ENCODE measurements at places on chromosomes 11 and 22.
A peak's percentile ranks its signal among the peaks of the same experiment; 100 is the strongest.

DNA sequence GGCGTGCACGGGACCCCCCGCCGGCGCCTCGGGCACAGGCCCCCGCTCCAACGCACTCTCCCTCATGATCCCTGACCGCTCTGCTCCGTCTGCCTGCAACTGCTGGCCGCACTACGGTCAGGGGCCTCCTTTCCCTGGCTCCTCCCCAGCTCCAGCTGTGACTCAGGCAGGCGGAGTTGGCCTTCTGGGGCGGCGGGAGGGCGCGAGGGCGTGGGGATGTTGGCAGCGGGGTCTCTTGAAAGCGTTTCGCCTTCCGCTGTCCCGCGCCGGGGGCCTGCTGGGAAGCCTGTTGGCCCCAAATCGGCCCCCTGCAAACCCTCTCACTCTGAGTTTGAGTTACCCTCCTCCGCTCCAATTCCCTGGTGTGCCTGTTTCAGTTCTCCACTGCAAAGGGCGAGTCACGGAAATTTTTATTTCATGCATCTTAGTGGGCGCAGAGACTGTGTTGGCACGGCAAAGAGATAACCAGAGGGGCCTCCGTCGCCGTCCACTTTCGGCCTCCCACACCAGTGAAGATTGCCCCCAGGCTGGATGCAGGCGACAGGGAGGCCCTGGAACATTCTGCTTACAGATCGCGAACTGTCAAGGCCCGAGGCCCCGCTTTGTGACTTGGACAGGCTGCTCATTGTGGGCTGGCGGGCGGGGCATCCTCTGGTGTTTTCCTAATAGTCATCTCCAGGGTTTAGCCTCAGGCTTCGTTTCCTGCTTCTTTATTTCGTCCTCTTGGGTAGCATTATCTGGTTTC lies at the start of gene CAVIN3:
CAVIN3 (minus strand) TSS at position 91 of the 745 bp plus-strand sequence; CDS start at position 66, 25 bp downstream.
- DNase-seq: peak; percentile 55

DNA sequence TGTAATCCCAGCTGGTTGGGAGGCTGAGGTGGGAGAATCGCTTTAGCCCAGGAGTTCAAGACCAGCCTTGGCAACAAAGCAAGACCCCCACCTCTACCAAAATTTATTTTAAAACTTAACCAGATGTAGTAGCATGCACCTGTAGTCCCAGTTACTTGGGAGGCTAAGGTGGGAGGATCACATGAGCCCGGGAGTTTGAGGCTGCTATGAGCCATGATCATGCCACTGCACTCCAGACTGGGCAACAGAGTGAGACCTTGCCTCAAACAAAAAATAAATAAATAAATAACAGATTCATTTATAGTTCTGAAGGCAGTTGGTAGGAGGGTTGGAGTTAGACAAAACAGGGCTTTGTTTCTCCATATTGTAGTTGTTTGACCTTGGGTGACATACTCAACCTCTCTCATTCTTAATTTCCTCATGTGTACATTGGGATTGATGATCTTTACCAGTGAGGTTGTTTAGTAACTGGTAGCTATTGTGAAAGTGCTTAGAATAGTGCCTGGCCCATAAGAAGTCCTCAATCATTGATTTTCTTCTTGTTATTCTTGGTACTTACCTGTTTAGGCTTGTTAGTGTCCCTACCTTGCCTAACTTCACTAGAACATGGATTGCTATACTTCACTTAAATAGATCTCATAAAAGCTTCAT lies 79.1 kb downstream of the EMSY start:
- DNase-seq: no peak

DNA sequence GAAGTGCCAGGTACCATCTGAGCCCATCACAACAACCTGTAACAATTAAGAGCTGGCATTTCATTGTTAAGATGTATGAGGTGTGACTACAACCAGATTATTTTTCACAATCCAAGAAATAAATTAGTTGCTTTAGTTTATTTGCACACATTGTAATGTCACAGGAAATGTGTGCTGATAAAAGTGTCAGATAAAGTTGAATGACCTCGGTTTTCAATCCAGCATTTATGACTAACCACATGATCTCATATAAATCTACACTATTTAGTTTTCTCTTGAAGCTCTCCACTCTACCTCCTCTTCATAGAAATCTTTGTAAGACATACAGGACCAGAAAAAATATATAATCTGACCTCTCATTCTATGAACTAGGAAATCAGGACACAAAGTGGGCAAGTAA lies 166.2 kb downstream of the PGR start:
- no peak for DNase-seq

- DNase-seq: no peak
Observed at GRCh38 chr11:61860054-61860903, 31.1 kb downstream of the FADS3 start.

DNA sequence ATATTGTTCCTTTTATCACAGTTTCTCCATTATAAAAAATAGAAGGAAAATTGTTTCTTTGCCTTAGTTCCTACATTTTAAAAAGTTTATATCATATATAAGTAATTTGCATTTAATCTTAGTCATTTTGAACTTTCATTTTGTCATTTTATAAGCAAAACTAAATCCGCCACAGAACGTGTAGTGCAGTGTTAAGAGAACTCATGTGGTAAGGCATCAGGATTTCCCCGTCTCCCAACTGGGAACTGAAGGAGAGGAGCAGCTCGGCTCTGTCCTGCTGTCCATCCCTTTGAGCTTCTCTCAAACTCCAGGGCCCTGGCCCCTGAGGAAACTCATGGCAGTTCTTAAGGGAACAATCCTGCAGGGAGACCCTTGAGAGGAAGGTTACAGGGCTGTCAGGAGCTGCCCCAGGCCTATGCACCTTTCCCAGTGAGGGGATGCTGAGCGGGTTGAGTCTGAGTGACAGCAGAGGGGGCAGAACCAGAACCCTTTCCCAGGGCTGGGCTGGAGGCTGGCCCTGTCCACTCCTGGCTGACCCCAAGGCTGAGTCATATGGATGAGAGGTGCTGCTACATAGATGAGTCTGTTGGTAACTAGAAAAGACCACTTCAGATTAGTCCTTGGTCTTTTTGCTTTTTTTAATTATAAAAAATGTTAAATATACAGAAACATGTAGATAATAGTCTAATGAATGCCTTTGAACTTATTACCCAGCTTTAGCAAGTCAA lies 333.1 kb downstream of the TBC1D22A start:
- DNase-seq: no peak

DNA sequence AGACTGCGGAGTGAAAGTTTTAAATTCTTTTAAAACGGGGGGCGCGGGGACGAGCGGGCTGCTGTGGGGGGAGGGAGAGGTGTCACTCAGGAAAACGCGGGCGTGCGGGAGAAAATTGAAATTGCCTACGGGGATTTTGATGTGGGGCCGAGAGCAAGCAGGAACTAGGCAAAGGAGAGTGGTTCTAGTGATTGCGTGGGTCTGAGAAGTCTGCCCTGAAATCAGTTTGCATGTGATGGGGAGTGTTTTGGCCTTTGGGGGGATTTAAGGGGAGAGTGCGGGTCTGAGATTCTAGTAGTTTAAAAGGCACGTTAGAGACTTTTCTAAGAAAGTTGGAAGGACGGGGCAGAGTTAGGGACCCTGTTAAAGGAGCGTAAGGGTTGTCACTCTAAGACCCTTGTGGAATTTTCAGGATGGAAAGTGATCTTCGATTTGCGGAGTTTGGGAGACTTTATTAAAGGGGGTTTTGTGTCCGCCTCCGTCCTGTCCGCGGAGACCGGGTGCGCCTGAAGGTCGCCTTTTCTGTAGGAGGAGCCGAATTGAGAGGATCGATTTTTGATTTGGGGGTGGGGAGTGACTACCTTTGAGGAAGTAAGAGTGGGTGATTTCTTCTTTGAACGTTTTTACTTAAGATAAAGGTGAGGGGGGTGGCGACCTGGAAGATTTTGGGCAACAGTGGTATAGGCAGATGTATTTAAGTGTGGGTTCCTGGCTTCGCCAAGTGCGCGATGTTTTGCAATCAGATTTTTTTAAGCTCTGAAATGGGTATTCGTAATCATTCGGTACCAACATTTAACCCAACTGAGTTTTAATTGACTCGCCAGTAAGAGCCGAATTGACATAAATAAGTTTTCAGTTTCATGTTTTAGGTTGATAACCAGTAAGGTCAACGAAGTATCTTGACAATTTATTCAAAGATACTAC lies 1.1 kb downstream of the EED start:
- peak; percentile 14 for DNase-seq

- no peak for DNase-seq
Observed at GRCh38 chr11:38503876-38504275, 1905.8 kb upstream of the RAG2 start.

- DNase-seq: no peak
Observed at GRCh38 chr11:100990931-100991330, 138.7 kb downstream of the PGR start.
